Hematopoietic multipotent progenitor cell (in vitro differentiated cells): ENCODE measurements at places on chromosomes 11 and 22. TPM values are rescaled to one million over a fixed set of nuclear protein-coding genes. Genes with fewer than 3 reads are reported as not detected.

DNA sequence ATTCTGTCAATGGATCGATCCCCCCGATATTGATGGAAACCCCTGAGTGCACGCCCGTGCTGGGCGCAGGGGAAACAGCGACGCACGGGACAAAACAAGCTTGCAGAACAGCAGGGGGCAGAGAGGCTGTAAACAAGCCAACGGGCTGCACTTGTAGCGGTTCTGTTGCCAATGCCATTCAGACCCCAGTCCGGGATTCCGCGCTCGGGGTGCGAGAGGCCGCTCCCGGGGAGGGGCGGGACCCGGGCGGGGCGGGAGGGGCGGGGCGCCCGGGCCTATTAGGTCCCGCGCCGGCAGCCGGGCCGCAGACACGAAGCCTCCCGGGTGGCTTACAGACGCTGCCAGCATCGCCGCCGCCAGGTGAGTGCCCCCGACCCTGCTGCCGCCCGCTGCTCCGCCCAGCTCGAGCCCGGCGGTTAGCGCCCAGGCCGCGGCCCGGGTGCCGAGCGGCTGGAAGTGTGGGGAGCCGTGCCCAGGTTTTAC is at the start of gene BIK:
BIK (plus strand) TSS at position 307 of the 483 bp plus-strand sequence. CDS start 13,273 bp downstream, outside the sequence.
- peak; percentile 53 for DNase-seq

GRCh38 chr22:43862882-43863202 is 529 bp upstream of the SULT4A1 start:
- no peak for DNase-seq

- no peak for DNase-seq
Observed at GRCh38 chr11:11038782-11039181, 180.9 kb upstream of the ZBED5 start.

DNA sequence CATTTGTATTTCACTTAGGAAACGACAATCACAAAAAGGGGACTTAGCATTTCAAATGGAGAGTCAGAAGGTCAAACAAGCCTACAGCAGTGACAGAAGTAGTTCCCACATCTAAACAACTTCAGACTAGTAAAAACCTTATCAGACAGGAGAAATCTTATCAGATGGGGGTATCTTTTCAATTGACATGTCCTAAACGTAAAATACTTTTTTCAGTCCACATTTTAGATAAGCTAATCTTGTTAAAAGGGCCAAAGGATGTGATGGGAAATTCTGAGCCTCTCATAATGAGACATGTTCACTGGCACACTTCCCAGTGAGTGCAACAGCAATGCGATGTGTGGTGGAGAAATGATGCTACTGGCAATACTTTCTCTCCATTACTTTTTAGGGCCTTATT is 2.4 kb downstream of the MAPK1 start:
- no peak for DNase-seq

DNA sequence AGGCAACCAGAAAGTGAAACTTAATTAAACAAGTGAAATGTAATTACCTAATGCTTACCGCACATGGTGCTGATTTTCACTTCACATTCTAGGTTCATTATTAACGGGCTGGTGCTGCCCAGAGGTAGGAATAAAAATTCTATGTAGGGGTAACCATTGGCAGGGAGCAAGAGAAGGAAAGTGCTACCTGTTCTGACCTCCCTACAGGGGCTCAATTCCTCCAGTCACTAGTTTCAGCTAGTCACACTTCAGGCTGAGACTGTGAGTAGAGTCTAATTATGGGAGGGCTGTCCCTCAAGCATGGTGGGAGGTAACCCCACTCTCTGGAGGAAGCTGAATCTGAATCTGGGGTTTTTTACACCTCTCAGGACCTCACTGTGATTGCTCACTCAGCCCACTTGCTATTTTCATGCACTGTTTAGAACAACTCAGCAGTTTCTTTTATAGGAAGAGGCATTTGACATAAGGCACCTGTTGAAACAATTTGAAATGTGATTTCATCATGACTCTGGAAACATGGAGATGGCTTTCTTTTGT is 75.4 kb downstream of the MAML2 start:
- no peak for DNase-seq

DNA sequence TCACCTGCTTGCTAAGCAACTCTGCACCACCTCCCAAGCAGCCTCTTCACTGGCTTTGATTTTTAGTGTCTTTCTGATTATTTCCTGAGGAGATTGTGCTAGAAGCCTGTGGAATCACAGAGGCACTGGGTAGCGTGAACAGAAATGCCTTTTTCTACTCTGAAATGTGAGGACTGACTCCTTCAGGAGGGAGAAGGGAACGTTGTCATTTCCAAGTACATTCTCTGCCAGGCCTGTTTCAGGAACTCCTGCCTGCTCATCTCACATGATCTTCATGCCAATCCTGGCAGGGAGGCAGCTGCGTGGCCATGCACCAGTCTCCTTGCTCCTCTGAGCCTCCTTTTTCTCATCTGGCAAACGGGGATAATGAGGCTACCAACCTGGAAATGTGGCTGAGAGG is 49.8 kb upstream of the PRDM11 start:
- DNase-seq = no peak

GRCh38 chr11:93288079-93288478 is 42.5 kb upstream of the DEUP1 start:
- DNase-seq = no peak

DNA sequence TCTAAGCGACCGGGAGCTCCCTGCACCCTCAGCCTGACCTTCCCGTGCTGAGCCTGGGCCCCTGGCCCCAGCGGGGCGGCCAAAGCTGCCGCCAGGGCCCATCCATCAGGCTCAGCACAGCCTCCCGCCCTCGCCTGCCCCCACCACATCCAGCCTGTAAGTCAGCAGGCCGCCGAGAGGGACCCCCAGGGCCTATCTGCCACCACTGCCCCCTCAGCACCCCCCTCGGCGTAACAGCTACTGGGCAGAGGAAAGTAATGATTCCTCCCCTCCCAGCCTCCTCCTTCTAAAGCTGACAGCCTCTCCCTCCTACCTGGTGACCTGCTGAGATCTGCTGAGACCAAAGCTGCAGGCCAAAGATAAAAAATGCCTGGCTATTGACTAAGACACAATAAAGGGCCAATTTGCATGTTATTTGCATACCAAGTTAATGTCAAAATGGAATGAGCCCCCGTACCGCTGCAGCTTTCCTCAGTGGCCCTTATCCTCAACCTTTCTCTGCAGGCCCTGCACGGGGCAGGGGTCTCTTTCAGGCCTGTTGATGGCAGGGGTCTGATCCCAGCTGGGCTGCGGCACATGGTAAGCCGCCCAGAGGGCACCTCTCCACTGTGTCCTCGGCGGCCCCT is 51.6 kb downstream of the RPUSD4 start:
- DNase-seq = no peak

DNA sequence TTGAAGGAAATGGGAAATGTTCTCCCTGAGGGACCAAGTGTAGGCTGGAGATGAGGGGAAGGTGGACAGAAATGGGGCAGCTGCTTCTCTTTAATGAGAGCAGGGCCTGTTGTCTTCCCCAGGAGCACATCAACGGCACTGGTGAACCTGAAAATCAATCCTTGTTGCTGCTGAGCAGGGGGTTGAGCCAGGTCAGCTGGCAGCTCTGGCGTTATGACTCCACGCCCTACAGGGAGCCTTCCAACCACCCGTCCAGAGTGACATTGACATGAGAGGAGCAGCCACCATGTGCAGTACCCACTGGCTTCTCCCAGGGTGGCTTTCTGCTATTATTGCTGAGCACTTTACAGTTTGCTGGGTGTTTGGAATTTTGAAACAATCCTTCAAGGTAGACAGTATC is 116.9 kb upstream of the LDLRAD3 start:
- DNase-seq = no peak

GRCh38 chr22:35409783-35410662 is 10.1 kb downstream of the MCM5 start:
- DNase-seq = no peak

- no peak for DNase-seq
Observed at GRCh38 chr11:66289548-66290329, 796 bp upstream of the YIF1A start.

- DNase-seq = peak; percentile 29
Observed at GRCh38 chr11:843818-844692, 1.4 kb downstream of the TSPAN4 start.

DNA sequence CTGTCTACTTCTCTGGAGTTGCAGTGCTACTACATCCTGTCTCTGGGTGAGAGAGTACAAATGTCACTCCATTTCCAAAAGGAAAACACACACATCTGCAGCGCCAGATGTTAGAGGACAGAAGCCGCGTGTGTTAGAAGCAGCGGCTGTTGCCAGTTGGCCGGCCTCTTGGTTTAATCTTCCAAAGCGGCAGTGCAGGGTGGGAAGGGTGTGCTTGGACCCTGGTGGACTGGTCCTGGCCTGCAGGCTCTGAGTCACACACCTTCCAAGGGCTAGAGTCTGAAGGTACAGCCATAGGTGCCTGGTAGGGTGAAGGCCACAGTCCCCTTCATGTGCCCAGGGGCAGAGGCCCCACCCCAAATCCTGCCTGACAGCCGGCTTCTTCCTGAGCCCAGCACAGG is 99.8 kb downstream of the CTTN start:
- DNase-seq = no peak

GRCh38 chr11:121376130-121376529 is 76.0 kb upstream of the SORL1 start:
- peak; percentile 30 for DNase-seq

GRCh38 chr11:18615628-18616392 is 16.2 kb downstream of the MISFA start:
- DNase-seq = peak; percentile 82

GRCh38 chr11:125569915-125570621 is 791 bp downstream of the EI24 start:
- no peak for DNase-seq

- no peak for DNase-seq
Observed at GRCh38 chr11:128942817-128943427, at the start of gene TP53AIP1. TP53AIP1 (minus strand) TSS chr11:128942871; CDS start chr11:128937818, 5,053 bp downstream.

DNA sequence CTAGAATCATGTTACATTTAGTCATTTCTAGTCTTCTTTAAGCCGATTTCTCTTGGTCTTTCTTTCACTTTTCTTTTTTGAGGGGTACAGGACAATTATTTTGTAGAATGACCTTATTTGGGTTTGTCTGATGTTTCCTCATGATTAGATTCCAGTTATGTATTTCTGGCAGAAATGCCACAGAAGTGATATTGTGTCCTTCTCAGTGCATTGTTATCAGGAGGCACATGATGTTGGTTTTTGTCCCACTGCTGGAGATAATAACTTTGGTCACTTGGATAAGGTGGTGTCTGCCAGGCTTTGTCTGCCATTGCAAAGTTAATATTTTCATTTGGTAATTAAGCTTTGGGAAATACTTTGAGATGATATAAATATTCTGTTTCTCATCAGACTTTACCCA is 100.3 kb downstream of the RRM1 start:
- peak; percentile 47 for DNase-seq

DNA sequence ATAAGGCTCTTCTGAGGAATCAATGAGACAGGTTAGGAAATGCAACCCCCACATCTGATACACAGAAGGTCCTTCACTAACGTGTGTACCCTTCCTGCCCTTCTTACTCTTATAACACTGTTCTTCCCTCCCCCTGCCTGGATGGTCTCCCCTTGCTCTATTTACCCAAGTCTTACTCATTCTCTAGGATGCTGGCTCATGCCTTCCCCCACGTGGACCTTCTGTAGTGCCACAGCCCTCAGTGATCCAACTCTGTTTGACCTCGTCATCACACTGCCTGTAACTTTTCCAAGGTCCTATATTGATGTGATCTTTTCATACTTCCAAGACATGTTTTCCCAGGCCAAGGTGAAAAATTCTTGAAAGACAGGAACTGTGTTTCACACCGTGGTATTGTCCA is 79.8 kb downstream of the C11orf58 start:
- no peak for DNase-seq

DNA sequence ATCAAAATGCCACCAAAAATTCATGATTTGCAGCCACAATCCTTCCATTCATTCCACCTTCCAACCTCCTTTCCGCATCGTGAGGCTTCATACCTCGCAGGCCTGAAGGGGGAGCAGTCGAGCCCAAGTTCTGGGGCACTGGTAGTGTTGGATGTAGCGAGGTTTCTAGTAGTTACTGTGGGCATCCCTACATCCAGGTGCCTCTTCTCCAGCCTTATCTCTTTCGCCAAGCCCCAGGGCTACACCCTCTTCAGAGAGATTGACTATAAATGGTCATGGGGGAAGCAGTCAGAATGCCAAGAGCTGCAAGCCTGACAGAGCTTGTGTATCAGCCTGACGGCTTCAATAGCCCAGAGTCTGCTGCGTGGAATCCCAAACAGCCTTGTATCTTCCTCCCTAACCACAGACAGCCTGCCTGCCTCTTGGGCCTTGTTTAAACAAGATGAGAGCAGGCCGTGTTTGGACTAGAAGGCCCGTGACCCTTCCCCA is 28.9 kb downstream of the CLMP start:
- peak; percentile 14 for DNase-seq

- peak; percentile 26 for DNase-seq
Observed at GRCh38 chr11:88552379-88553062, 215.0 kb upstream of the CTSC start.

DNA sequence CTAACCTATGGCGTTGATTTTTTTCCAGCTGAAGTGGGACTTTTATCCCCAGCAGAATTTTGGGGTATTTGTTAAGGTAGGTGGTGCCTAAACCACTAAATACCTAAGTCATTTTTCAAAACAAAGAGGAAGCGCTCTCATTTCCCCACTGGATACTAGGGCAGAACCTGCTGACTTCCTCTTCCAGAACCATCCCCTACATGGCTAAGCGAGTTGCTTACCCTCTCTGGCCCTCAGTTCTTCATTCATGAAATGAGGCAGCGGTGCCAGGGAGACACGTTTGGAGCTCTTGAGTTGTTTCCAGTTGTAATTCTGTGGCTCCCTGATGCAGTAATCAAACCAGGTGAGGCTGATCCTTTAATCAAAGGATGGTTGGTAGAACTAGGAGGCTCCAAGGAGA is 10.0 kb upstream of the MTMR3 start:
- DNase-seq = no peak

GRCh38 chr11:66222358-66223149 is 45.9 kb upstream of the RAB1B start:
- DNase-seq = peak; percentile 95

OR2AG2 gene
- 1.6 TPM for total RNA-seq

ANAPC15 gene
- total RNA-seq = 24.5 TPM

EIF3M gene
- total RNA-seq = 277 TPM

RPS19BP1 gene
- 40.1 TPM for total RNA-seq

RIMBP3B gene
- 1.6 TPM for total RNA-seq

KCNJ5 gene
- total RNA-seq = 0.27 TPM

SCN2B gene
- not detected for total RNA-seq

OR5P2 gene
- not detected for total RNA-seq

DAGLA gene
- total RNA-seq = 0.54 TPM

AGBL2 gene
- total RNA-seq = 1.9 TPM

ROM1 gene
- total RNA-seq = 2.7 TPM

MYOD1 gene
- not detected for total RNA-seq

PKNOX2 gene
- total RNA-seq = not detected

E2F8 gene
- total RNA-seq = 0.54 TPM
